NCI-H2081 (cell line): ENCODE measurements at places on chromosomes 13 and 19.

DNA sequence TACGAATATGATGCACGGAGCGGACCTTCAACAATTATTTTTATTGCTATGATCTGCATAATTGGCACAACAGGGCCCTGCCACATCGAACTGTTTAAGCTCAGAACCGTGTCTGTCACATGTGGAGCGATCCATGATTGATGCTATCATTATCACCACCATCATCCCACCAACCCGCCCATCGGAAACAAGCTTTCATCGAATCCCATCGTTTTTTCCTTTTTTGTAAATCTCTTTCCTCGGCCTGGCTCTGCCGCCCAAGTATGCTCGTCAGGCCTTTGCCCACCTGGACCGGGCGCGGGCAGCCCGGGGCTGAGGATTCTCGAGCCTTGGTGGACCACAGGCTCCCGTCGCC lies 533 bp upstream of the DCAF15 start:
- no peak for DNase-seq

DNA sequence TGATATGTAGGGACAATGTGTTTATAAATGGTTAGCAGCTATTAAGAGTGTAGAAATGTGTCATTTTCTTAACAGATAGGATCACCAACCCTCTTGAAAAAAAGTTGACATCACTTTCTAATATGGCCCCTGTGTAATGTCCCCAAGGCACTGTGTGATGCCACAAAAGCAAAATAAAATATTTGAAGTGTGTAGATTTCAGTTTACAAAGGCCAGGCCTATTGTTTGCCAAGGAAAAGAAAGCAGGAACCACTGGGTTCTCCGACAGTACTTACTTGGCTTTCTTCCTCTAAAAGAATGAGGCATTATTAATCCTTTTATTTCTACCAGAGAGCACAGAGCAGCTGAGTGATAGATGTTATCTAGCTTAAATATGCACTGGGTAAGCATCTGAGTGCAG lies 10.5 kb upstream of the GJA3 start:
- DNase-seq: no peak

DNA sequence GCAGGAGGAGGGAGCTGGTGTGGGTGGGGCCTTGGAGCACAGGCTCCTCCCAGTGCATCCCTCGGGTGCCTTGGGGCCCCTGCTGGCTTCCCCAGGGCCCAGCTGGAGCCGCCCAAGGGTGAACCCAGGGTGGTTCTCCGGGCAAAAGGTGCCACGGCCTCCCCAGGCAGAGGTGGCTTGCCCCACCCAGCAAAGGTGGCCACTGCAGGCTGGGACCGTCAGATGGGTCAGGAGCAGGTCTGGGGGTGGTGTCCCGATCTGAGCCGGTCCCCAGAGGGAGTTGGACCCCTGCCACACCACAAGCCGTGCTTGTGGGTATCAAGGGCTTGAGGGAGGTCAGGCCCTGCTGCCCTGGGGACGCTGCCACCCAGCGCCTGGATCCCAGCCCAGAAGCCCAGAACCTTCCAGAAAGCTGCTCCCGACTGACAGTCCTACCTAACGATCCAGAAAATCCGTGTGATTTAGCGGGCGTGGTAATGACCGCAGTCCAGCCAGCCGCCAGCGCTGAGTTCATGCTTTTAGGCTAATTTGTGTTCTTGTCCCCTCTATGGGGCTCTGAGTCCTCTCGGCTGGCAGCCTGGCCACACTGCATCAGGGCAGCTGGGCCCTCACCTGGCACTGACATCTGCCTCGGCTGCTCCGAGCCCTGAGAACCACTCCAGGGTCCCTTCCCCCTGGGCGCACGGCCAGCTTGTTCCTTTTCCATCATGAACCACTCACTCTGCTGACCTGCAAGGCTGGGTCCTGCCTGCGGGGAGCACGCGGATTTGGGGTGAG lies 5.0 kb upstream of the GRIN3B start:
- peak; percentile 15 for DNase-seq

- DNase-seq: no peak
Measured at GRCh38 chr19:30966486-30966885, 382.8 kb downstream of the TSHZ3 start.

DNA sequence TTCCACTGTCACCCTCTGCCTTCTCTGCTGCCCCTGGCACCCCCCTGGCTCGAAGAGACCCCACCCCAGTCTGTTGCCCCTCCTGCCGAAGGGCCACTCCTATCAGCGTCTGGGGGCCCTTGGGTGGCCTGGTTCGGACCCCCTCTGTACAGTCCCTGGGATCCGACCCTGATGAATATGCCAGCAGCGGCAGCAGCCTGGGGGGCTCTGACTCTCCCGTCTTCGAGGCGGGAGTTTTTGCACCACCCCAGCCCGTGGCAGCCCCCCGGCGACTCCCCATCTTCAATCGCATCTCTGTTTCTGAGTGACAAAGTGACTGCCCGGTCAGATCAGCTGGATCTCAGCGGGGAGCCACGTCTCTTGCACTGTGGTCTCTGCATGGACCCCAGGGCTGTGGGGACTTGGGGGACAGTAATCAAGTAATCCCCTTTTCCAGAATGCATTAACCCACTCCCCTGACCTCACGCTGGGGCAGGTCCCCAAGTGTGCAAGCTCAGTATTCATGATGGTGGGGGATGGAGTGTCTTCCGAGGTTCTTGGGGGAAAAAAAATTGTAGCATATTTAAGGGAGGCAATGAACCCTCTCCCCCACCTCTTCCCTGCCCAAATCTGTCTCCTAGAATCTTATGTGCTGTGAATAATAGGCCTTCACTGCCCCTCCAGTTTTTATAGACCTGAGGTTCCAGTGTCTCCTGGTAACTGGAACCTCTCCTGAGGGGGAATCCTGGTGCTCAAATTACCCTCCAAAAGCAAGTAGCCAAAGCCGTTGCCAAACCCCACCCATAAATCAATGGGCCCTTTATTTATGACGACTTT lies 2.0 kb downstream of the ZFP36 start:
- peak; percentile 18 for DNase-seq

- DNase-seq: no peak
Measured at GRCh38 chr19:11405846-11406643, 13.1 kb downstream of the RGL3 start.

DNA sequence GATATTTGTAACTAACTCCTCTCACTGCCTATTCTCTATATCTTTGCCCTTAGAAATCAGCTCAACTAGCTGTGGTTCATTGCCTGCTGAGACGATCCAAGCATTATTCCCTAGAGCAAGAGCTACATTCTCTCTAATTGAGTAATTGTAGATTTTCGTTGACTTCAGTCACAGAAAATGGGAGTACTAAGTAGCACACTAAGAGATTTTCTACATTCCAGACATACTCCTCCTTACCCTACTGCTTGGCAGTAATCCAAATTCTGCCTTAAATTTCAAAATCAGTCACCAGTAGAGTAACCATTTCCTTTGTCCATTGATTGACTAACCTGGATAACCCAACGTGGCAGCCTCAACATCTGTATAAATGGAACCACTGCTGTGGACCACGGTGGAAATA lies 1786.8 kb downstream of the SLITRK5 start:
- DNase-seq: no peak

DNA sequence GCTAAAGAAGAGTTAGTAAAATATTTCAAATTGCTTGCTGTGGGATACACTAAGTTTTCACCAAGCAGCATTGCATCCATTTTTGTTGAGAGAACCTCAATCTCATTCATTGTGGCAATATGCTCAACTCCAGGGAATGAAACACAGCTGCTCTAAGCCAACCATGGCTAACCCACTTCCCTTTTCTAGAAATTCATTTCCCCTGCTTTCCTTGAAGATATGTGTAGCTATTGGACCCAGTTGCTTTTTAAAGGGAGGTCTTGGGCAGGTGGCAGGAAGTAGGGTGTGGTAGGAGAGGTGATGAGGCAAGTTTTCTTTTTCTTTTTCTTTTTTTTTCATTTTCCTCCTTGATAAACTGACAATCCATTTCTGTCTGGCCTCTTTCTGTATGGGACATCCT lies 452.2 kb downstream of the FGF14 start:
- DNase-seq: no peak

GRCh38 chr19:30870876-30871275 lies 478.4 kb downstream of the TSHZ3 start:
- DNase-seq: no peak

- no peak for DNase-seq
Measured at GRCh38 chr19:7941895-7942596, 1.4 kb downstream of the TIMM44 start.

- DNase-seq: peak; percentile 91
Measured at GRCh38 chr13:98279473-98280175, 102.6 kb upstream of the RNF113B start.

DNA sequence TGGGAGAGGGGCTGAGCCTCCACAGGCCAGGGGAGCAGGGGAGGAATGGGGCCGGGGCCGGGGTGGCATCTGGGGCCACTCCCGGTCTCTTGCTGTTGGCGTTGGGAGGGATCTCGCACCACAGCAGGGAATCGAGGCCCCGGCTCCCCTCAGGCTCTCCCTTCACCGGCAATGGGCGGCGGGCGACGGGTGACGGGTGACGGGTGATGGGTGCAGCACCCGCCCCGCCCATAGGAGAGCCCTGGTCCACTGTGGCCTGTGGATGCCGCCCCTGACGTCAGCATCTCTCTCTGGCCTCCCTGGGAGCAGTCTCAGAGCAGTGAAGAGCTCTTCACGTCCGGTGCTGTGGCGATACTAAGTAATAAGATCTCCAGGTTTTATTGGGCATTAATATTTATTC lies 133.6 kb downstream of the KDM4B start:
- no peak for DNase-seq

DNA sequence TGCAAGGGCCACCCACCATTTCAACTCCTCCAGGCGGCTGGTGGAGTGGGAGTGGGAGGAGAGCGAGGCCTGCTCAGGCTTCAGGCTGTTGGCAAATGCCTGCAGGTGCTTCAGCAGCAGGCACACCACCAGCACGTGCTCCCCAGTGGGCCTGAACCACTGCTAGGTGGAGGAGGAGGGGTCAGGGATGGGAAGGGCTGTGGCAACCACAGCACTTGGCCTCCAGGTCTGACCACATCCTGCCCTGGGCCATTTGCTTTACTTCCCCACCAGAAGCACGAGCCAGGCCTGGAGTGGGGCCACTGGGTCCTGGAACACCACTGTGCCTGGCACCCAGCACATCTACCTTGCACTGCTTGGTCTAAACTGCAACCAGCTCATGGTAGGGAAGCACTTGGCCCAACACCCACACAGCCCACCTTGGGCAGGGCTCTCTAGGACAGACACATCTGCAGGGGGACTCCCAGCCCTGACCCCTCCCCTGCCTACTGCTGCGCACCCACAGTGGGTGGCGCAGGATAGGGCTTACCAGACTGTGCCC lies 26.2 kb downstream of the TUBA3C start:
- DNase-seq: no peak

- peak; percentile 96 for DNase-seq
Measured at GRCh38 chr19:35744430-35745327, 539 bp downstream of the U2AF1L4 start.

DNA sequence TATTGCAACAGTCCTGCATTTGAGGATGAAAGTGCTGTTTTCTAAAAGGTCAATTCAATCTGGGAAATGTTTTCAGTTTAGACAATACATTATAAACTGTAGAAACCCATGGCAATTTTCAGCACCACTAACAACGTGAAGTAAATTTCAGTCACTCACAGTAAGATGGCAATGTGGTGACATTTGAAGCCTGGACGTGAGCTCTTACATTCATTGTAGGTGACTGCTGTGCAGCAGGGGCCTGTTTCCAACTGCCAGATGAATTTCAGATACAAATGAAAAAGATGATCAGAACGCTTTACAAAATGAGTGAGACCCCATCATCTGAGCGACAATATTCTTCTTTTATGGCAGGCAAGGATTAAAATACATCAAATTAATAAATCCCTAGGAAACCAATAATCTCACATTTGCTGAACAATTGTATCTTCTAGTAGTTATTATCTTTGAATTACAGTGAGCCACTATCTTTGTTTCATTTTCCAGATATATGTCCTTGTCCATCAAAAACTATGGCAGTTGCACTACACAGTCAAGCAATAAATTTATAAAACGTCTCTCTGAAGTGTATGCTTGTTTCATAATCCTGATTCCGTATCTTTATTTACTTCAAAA lies 1816.8 kb downstream of the OLFM4 start:
- no peak for DNase-seq

GRCh38 chr13:84460989-84461388 lies 578.7 kb upstream of the SLITRK1 start:
- DNase-seq: no peak

- no peak for DNase-seq
Measured at GRCh38 chr19:39377373-39378362, 13.2 kb downstream of the PAF1 start.

GRCh38 chr13:23558675-23559536 lies 11.3 kb upstream of the TNFRSF19 start:
- DNase-seq: no peak

- no peak for DNase-seq
Measured at GRCh38 chr13:110374431-110375370, 67.6 kb downstream of the COL4A2 start.

GRCh38 chr19:51018745-51019543 lies 565 bp downstream of the KLK10 start:
- no peak for DNase-seq

GRCh38 chr19:2699413-2700140 lies 2.9 kb downstream of the GNG7 start:
- no peak for DNase-seq

GRCh38 chr19:6234527-6234926 lies 45.2 kb downstream of the MLLT1 start:
- DNase-seq: no peak

- no peak for DNase-seq
Measured at GRCh38 chr19:29529646-29530539, 4.1 kb downstream of the VSTM2B start.

DNA sequence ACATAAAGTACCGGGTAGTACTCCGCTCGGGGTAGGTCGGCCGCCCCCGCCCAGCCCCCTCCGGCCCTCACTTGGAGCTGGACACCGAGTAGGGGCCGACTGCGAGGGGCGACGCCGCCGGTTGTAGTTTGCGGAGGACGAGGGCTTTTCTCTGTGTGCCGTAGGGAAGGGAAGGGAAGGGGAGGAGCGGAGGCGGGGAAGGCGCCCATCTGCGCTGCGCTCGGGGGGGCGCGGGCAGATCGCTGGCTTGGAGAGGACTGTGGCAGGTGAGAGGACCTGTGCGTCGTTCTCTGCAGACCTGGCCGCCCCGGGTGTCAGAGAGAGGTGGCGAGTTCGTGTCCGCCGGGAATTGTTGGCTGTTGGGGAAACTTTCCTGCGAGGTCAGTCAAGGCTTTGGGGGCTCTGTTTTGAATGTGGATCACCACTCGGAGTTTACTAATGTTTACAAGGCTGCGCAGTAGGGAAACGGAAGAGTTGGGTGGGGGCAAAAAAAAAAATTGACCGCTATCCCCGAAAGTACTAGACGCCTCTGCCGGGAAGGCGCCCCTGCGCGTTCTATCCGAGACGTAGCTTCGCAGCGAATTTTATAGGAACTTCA lies 1.4 kb downstream of the ING1 start:
- peak; percentile 76 for DNase-seq

DNA sequence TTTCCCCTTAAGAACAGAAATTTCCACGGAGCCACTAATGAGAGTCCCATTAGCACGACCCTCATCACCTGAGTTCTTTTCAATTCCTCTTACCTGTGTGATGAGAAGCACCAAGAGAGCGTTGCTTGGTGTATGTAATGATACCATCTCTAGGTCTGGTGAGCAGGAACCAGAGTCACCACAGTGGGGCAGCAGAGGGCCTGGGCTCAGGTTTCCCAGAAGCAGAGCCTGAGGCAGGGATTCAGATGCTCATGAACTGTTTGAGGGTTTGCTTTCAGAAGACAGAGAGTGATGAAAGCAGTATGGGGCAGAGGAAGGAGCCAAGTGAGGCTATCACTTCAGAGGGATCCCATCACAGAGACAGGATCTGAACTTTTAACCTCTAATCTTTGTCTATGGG lies 3.1 kb upstream of the PTPRH start:
- no peak for DNase-seq

- DNase-seq: peak; percentile 92
Measured at GRCh38 chr13:79393564-79394249, 12.3 kb downstream of the RBM26 start.

GRCh38 chr19:12899891-12900518 lies 9.0 kb downstream of the GCDH start:
- no peak for DNase-seq
